ENCODE measurements at places on chromosomes 2 and 18.

GRCh38 chr2:237055386-237056100, 30.1 kb upstream of the COPS8 start:
- DNase-seq, result no peak

DNA sequence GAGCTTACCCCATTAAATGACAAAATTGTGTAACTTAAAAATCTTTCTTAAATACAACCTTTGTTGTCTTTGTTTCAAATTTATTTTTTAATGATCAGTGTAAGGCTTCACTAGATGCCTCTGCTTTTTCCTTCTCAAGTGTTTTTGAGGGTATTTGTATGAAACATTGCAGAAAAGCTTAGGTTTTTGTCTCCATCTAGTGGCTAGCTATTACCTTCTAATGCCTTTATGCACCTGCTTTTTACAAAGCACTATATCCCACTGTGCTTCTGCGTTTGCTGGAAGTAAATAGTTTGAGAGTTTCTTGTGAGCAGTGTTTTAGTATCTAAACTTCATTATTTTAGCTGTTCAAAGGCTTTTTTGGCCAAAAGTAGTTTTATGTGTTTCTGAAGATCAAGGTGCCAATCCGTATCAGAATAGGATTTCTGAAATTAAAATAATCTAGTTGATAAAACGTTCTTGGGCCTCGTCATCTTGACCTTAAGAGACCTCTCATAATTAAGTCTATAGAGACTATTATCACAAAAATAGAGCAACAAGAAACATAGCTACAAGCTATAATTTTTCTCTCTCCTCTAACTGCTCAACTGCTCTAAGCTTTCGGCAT, 47.0 kb downstream of the IWS1 start:
- DNase-seq, result no peak

DNA sequence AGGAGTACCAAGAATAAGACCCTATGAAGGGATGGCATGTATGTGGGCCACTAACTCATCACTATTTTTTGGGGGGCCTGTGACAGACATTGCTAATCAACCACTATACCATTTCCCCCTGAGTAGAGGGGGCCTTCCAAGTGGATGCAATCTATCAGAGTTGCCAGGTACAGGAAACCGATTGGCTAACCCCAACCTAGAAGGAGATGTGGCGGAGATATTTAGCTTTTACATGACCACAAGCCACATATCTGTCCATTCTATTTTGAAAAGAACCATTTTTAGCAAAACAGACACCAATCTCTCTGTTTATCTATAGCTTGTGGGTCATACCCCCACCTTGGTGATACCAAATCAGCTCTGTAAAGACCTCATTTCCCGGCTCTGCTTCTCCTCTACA, 51.0 kb downstream of the PAX8 start:
- no peak for DNase-seq

DNA sequence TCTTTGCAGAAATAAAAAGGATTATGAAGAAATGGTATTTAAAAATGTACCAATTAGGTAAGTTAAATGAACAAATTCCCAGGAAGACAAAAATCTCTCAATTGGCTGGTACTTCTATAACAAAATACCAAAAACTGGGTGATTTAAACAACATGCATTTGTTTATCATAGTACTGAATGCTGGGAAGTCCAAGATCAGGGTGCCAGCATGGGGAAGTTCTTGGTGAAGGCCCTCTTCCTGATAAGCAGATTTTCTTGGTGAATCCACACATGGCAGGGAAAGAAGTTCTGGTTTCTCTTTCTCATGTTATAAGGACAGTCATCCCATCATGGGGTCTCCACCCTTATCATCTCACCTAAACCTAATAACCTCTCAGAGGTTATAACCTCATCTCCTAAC, 271.6 kb upstream of the SETBP1 start:
- no peak for DNase-seq

GRCh38 chr2:47309472-47309951, 93.4 kb upstream of the MSH2 start:
- no peak for DNase-seq

- no peak for DNase-seq
Observed at GRCh38 chr2:226772389-226773179, 27.0 kb downstream of the IRS1 start.

DNA sequence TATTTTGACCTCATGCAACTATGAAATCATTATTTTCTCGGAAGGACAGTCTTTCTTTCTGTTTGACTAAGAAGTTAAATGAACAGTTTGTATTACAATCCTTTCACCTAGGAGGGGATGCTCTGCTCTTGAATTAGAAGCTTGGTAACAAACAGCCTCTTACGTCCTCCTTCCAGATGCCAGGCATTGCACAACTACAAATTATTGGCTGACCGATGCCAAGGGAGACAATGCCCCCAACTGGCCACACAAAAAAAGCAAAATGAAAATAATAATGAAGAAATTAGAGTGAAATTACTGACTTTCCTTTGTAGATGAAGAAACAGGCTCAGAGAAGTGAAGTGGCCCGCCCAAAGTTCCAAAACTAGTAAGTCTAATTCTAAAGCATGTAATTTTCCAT, 177.9 kb downstream of the CYRIA start:
- no peak for DNase-seq

DNA sequence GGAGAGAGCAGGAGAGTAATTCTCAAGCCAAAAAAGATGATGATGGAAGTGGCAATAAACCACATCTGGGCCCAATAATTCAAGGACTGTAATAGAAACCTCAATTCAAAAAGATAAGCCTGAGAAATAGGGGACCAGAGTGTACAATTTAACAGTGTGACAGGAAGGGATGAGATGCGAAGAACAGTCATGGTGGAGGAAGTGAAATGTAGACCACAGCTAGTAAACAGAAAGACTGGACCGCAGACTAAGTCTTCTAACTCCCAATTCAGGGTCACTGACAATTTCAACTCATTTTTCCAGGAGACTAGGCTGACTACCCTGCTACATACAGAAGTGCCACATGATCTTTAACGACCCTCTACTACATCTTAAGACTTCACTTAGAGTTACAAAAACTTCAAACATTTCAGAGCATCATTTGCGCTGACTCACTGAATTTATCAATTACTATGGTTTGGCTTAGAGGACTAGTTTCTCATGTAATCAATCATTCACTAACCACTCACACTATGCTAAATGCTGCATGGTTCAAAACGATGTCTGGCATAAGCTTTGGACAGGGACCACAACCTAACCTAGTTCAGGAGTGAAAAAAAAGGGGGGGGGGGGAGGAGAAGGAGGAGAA, 9.0 kb downstream of the CUL3 start:
- DNase-seq, result no peak

DNA sequence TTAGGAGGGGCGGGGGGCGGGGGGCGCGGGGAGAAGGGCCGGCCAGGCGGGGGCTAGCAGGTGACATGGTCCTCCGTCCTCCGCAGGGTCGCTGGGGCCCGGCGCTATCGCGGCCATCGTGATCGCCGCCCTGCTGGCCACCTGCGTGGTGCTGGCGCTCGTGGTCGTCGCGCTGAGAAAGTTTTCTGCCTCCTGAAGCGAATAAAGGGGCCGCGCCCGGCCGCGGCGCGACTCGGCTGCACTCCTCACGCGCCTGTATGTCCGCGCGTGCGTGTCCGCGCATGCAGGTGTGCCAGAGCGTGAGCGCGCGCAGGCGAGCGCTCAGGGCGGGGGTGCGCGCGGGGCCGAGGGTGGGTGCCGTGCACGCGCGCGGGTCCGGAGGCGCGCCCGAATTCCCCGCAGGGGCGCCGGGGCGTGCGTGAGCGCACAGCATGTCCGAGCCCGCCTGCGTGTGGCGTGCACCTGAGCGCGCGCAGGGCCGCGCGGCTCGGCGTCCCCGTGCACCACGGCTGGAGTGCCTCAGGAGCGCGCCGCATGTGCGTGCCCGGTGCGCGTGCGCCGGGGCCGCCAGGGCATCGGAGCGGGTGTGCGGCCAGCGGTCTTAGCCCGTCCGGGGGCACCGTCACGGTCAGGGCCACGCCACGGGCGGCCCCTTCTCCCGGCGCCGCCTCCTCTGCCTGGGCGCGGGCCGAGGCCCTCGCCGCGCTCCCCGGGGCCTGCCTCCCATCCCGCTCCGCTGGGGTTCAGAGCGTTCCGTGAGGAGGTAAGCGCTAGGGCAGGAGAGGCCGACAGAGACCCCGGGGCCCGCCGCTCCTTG, 6.3 kb downstream of the SNORC start:
- DNase-seq, result no peak

DNA sequence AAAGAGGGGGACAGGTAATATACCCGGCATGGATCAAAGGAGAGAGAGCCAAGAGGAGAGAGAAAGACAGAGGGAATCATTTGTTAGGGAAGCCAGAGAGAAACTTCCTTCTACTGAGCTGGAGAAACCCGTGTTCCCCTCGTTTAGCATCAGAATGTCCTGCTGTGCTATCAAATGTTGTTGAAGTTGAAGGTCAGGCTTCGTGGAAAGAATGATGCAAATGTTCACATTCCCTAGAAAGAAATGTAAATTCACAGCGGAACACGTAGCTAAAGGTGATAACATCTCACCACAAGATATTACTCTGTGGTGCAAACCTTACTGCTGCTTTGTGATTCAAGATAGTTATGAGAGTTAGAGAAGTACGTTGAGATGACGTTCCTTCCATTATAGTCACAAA, 258.1 kb downstream of the LNPK start:
- DNase-seq, result no peak

- no peak for DNase-seq
Observed at GRCh38 chr2:45765007-45765727, 113.7 kb downstream of the PRKCE start.

- no peak for DNase-seq
Observed at GRCh38 chr2:232567721-232568120, 17.2 kb downstream of the EIF4E2 start.

DNA sequence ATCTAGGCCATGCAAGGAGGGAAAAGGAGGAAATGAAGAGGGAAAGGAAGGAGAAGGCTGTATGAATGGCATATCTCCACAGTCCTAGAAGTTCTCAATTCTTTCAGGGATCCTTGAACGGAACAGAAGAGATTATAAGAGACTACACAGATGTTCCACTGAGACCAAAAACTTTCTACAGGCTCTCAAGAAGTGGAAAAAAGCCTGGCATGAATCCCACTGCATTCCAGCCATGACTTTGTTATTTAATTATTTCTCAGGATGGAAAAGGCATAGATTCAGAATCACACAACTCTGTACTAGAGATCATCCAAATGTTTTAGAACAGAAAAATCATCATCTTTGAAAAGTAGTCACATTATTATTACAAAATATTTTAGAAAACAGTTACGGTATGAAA, 131.7 kb upstream of the CDH20 start:
- DNase-seq, result no peak

GRCh38 chr2:233255151-233255550, 3.7 kb downstream of the ATG16L1 start:
- DNase-seq, result no peak

DNA sequence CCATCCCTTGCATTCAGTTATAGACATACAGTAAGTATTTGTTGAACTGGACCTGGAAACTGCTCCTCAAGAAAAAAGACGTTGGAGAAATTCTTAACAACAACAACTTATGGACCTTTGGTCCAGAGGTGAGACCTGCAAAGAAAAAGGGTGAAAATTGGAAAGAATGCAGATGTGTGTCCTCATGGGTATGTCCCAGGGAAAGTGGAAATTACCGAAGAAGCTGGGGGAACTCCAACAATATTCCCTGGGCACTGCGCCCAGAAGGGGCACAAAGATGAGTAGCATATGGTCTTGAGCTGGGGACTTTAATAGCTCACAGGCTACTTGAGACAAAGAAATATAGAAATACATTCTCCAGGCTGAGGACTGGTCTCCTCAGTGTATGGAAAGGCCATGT, 35.5 kb upstream of the YWHAQ start:
- DNase-seq, result no peak

DNA sequence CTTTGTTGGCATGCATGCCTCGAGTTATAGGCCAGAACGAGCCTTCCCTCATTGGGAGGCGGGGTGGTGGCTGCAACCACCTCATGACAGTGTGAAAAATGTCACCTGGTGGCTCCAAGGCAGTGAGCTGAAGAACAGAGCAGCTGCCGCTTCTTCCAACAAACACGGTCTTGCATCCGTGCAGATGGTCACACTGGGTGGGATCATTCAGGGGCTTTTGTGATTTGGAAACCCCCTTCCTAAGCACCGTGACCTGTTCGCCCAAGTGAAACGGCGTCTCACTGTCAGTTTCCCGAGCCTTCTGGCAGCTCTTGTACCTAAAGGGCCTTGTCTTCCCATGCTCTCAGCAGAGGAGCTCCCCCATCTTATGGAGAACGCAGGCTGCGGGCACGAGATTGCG, 159.7 kb downstream of the NAPG start:
- no peak for DNase-seq

DNA sequence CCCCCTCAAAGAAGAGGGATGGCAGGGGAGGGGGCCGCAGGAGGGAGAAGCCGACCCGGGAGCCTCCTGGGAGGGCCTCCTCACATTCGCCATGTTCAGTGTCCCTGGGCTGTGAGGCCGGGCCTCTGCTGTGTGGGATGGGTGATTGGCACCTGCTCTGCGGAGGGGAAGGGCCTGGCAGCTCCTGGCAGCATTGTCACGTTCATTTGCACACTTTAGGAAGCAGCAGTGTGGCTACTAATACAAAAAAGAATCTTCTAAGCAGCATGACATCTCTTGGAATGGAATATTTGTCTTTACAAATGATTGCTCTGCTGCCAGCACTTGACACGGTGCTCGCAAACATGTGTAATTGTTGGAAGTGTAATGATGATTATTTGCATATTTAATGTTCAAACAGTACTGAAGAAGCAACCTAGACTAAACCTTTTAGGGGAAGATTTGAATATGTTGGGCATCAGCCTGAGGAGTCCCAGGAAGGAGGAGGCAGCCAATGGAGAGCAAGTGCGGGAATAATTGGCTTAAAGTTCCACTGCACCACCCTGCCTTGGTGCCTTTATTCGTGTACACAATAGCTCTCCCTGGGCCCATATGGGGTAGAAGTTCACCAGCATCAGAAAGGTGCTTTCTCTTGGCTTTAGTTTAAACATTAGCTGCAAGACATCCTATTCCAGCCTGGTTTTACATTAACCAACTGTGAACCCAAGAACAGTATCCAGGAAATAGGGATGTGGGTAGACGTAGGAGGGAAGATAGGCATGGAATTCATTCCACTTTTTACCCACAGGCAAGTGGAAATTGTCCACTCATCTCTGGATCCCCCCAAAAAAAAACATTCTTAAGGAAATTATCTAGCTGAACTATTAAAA, 404.9 kb downstream of the TMEM182 start:
- no peak for DNase-seq

DNA sequence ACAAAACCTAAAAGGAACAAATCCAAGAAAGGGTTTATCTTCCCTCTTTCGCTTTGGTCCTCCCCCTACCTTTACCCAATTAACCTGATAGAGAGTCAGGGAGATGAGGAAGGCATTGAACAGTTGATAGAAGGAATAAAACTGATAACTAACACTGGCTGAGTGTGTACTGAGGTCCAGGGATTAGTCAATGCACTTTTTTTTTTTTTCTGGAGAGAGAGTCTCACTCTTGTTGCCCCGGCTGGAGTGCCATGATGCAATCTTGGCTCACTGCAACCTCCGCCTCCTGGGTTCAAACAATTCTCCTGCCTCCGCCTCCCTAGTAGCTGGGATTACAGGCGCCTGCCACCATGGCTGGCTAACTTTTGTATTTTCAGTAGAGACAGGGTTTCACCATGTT, 250.2 kb upstream of the CWC22 start:
- no peak for DNase-seq

Data from stimulated activated CD4-positive, alpha-beta T cell treated with anti-CD3 and anti-CD28 coated beads, Interleukin-15, amount 100 ng/mL, for 48 hours (primary cell).